CD4-positive, CD25-positive, alpha-beta regulatory T cell (primary cell): ENCODE measurements at places on chromosomes 12 and 14. TPM values are rescaled to one million over a fixed set of nuclear protein-coding genes. Genes with fewer than 3 reads are reported as not detected.
A peak's percentile ranks its signal among the peaks of the same experiment; 100 is the strongest.

GRCh38 chr14:74685056-74685455 is 27.8 kb downstream of the AREL1 start:
- DNase-seq = no peak

- no peak for DNase-seq
Measured at GRCh38 chr14:75402867-75403413, 24.9 kb upstream of the JDP2 start.

GRCh38 chr12:62717643-62718042 is 217.3 kb downstream of the PPM1H start:
- DNase-seq = no peak

- DNase-seq = peak; percentile 52
Measured at GRCh38 chr14:97724265-97724731, 927.1 kb downstream of the VRK1 start.

DNA sequence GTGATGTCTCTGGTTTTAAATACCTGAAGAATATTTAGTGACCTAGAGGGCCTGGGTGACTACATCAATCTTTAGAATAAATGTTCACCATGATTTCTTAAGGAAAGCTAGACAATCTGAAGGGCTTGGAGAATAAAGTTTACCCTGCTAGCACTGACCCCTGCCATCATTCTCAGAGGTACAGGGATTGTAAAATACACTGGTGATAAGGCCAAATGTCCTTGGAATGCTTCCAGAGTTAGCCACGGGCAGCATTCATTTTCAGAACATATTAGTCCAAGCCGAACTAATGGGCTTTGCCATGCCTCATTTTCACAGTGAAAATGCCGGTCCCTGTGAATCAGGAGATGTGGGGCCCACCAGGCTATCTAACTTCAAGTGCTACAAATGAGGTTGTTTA is 1381.7 kb upstream of the SEL1L start:
- no peak for DNase-seq

The OAS1 gene
- 44.2 TPM for total RNA-seq

The C12orf60 gene
- 0.54 TPM for total RNA-seq
